ENCODE measurements at places on chromosomes 1 and 21.

DNA sequence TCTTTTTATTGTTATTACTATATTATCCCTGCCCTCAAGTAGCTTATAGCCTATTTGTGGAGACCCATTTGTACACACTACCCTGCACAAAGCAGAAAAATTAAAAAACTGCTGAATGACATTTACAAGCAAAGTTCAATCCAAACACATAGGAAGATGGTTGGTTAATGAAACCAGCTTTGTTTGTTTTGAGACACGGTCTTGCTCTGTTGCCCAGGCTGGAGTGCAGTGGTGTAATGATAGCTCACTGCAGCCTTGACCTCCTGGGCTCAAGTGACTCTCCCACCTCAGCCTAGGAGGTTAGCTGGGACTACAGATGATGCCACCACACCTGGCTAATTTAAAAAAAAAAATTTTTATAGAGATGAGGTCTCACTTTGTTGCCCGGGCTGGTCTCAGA, 31.6 kb downstream of the TGFB2 start:
- DNase-seq = peak; percentile 25

DNA sequence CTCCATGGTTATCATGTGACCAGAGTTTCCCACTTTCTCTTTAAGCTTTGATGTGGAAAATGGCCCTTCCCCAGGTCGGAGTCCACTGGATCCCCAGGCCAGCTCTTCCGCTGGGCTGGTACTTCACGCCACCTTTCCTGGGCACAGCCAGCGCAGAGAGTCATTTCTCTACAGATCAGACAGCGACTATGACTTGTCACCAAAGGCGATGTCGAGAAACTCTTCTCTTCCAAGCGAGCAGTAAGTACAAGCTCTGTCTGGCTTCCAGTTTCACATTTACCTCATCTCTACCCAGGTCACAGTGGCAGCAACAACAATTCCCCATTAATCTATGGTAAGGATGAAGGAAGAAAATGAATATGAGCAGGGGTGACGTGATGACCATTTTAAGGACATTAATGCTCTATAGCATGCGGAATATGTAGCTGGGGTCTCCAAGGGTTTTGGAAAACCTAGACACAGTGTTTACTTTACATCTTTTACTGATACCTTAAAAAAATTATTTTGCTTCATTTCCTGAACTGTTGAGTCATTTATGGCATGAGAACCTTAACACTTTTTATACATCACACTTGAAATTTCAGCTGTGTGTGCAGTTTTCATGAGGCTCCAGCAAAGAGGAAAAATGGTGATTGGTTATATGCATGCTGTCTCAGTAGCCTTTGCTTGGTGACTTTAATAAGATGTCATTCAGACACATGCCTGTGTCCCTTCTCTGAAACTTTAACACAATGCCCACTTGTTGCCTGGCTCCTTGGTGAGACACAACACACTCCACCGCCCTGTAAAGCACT, 286.3 kb upstream of the SGIP1 start:
- no peak for DNase-seq

GRCh38 chr21:26105819-26106218, 64.8 kb downstream of the APP start:
- DNase-seq = no peak

DNA sequence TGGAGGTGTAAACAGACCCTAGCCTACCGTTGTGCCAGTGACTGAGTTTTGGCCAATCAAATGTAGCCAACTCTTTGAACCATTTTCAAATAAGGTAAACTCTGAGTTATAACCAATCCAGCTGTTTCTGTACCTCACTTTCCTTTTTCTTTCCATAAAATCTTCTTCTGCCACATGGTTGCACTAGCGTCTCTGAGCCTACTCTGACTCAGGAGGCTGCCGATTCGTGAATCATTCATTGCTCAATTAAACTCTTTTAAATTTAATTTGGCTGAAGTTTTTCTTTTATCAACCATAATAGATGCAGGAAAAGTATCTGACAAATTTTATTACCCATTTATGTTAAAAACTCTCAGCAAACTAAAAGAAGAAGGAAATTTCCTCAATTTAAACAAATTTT, 111.5 kb upstream of the LYPLAL1 start:
- DNase-seq = peak; percentile 26

GRCh38 chr1:223189525-223189902, 46.5 kb upstream of the TLR5 start:
- DNase-seq = no peak

DNA sequence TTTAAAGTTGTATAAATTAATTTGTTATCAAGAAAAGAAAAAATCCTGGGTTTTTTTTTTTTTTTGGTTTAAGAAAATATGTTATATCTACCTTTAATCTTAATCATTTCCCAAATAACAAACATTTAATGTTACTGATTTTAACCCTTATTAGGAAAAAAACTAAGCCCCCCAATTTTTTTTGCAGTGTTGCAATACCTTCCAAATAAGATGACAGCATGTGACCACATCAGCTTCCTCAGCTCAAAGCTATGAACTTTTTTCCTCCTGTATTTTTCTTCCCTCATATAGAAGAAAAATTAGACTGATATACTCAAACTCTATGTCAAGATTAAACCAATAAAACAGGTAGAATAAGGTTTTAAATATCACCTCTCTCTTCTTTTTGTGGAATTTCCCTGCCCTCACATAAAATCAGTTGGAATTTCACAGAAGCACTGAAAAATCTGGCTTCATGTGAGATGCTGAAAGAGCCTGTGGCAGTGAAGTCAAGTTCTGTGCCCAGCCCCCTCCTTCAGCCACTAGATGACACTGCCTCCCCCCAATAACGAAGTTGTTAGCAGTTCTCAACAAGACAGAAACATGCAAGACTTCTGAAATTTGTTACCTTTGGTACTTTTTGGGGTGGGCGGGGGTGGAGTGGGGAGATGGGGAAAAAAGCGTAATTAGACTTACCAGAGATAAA, 9.6 kb upstream of the SMYD2 start:
- DNase-seq = no peak

GRCh38 chr1:94119796-94120569, 965 bp downstream of the ABCA4 start:
- no peak for DNase-seq

DNA sequence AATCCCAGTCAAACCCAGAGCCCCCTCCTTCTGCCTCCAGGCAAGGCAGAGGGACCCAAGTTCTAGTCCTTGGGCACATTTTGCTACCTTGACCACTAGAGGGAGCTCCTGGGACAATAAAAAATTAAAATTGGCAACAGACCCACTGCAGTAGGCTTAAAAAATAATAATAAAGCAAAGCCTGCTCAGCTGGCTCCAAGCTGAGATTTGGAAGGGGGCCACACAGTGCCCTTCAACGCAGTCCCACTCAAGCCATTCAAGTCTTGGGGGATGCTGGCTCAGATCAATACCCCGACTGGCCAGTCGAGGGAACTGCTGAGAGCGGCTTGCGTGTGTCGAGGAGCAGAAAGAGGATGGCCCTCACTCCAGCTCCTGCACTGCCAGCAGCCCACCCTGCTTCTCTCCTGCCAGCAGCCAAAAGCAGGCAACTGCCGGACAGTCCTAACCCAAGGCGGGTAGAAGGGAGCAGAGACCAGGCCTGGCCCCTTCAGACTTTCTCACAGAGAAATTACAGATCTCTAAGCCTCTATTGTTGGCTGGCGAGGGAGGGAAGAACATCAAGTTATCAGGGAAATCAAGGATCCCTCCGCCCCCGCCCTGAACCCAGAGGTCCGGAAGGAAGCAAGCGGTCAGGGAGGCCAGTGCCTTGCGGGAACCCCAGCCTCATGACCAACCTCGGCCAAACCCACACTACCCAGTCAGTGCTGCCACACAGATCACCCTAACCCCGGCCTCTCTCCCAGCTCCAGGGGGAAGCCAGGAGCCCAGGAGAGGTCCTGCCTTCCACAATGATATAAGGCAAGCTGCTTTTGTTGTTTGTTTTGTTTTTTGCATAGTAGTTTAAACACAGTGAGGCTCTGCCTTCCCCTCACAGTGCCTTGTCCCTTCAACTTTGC, 4.9 kb upstream of the ALDH4A1 start:
- DNase-seq = peak; percentile 71

DNA sequence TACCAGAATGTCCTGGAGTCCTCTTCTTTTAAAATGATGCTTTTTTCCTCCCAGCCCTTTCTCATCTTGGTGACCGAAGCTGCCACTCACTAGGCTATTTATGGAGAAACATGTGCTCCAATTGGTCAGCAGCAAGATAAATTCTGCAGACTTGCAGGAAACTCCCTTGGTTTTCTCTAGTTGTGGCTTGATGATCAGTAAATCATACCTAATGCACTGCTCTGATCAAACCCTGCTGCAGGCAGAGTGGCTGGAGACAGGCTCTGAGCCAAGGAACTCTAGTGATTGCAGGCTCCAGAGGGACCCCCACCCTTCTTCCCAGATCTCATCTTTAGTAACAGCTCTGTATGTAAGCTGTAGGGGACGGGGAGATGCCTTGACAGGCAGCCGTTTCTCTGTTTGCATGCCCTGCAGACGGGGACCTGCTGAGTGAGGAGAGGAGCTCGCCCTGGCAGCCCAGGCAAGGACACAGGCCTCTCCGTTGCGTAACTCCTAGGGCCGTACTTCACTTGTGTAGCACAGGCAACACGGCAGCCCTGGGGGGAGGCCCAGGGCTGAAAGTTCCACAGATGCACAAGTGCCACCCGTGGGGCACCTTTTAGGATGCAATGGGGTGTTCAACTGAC, 14.5 kb downstream of the SLC6A17 start:
- no peak for DNase-seq

DNA sequence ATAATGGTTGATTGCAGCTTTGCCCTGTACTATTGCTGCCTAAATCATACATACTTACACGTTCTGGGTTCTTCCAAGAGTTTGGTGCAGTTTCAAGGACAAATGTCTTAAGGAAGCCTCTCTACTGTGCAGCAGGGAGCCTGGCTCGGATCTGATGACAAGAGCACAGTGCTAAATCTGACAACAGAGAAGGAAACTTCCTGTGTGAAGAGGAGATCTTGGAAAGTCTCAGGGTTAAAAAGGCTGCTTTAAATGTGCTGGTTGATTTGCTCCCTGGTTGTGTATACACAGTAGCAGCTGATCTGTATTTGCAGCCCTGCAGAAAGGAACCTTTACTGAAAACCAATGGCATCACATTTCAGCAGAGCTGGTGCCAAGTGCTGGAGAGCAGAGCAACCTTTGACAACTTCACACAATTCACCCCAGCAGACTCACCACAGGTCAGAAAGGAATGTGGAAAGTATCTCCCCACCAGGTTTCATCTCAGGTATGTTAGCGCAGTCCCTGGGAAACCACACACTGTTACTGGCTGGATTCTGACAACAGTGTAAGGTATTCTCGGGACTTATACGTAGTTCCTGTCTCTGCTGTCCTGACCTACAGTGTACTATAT, 355.0 kb upstream of the ESRRG start:
- no peak for DNase-seq

DNA sequence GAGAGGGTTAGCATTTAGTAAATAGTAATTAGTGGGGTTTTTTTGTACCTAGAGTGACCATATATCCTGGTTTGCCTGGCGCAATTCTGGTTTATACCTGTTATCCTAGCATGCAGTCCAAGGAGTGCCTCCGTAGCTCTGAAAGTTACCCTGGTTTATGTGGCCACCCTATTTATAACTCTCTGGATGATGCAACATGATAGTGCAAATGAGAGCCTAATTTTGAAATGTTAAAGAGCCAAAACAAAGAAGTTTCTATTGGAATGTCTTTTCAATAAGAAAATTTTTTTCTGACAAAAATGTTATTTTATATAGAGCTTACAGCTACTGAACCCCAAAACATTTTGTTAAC, 5.7 kb downstream of the AHCYL1 start:
- DNase-seq = no peak

GRCh38 chr1:117359561-117360289, 7.5 kb upstream of the MAN1A2 start:
- no peak for DNase-seq

- DNase-seq = no peak
Measured at GRCh38 chr1:58748666-58749065, 35.2 kb downstream of the JUN start.

DNA sequence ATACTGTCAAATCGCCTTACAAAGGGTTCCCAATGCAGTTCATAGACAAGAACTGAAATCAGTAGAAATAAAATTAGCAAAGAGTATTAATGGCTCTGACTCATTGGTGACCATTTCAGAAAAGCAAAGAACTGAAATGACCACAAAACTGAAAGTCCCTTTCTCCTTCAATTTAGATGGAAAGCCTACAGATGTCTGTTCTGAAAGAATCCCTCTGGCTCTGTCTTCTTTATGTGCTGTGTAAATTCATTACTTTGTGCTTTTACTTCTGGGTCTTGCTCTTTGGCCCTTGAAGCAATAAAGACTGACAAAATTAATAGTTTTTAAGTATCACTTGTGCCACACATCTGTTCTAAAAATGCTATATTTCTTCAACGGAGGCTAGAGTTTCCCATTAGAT, 62.7 kb upstream of the GPR89A start:
- peak; percentile 2 for DNase-seq

Measured in ELR (cell line).